ENCODE measurements at places on chromosomes 16 and 17.

DNA sequence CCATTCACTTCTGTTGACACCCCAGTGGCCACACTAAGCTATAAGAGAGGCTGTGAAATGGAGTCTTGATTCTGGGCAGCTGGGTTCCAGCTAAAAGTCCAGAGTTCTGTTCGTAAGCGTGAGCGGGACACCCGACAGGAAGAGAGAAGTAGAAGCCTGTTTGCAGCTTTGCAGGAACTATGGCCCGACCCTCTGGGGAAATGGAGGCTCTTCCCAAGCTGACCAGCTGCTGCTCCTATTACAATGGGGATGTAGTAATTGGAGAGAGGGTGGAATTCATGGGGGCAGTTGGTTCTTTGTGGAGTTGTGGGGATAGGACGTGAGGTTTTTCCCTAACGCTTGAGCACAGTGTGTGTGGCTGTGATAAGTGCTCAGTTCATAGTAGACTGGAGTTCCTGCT is 28.4 kb downstream of the UBALD1 start:
- DNase-seq, result no peak

DNA sequence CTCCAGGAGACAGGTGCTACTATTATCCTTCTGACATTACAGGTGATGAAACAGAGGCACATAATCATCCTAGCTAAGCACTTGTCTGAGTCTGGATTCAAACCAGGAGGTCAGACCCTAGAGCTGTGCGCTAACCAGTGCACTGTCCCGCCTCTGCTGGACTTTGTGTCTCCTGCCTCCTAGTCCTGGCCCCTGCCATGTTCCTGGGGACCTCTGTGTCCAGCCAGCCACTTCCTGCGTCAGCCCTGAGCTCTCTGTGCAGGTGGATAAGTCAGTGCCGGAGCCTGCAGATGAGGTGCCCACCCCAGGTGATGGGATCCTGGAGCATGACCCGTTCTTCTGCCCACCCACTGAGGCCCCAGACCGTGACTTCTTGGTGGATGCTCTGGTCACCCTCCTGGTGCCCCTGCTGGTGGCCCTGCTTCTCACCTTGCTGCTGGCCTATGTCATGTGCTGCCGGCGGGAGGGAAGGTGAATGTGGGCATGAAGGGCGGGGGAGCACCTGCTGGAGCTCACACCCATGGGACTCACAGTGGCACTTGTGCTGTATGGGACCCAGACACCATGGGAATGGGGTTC is 4.2 kb downstream of the SGCA start:
- no peak for DNase-seq

GRCh38 chr16:12066823-12067222 is 90.3 kb downstream of the SNX29 start:
- no peak for DNase-seq

- no peak for DNase-seq
Observed at GRCh38 chr17:63413128-63413527, 33.0 kb downstream of the CYB561 start.

DNA sequence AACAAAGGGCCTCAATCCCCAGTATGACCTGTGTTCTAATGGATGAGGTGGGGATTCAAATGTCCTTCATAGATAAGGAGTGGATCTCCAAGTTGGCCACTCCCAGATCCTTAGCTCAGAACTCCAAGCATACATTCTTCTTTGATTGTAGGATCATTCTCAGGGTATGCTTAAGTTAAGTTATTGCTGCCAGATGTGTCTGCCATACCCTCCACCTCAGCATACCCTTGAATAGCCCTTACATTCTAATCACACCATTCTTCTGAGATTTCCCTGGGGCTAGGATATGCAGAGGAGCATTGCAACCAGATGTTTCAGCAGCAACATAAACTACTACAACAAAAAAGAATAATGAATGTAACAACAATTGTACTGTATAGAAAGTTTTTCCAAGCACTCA is 1.6 kb upstream of the KRTAP2-4 start:
- DNase-seq, result no peak

GRCh38 chr16:10154389-10154788 is 27.8 kb downstream of the GRIN2A start:
- no peak for DNase-seq

- DNase-seq, result no peak
Observed at GRCh38 chr17:78019367-78019975, 61.0 kb downstream of the TNRC6C start.

GRCh38 chr16:84598360-84598759 is 19.5 kb downstream of the COTL1 start:
- DNase-seq, result no peak

GRCh38 chr17:75036643-75037268 is 10.0 kb downstream of the ATP5PD start:
- DNase-seq, result no peak

GRCh38 chr16:70615945-70616344 is 30.4 kb upstream of the IL34 start:
- DNase-seq, result no peak

GRCh38 chr16:57623251-57624043 is 5.0 kb upstream of the ADGRG1 start:
- DNase-seq, result no peak

- no peak for DNase-seq
Observed at GRCh38 chr17:77392376-77393273, 251.9 kb downstream of the SEC14L1 start.

GRCh38 chr16:13873835-13874438 is 46.0 kb upstream of the ERCC4 start:
- DNase-seq, result no peak

GRCh38 chr17:5430413-5430999 is 8.4 kb downstream of the C1QBP start:
- no peak for DNase-seq

GRCh38 chr17:43644081-43644480 is 17.6 kb downstream of the MEOX1 start:
- DNase-seq, result no peak

DNA sequence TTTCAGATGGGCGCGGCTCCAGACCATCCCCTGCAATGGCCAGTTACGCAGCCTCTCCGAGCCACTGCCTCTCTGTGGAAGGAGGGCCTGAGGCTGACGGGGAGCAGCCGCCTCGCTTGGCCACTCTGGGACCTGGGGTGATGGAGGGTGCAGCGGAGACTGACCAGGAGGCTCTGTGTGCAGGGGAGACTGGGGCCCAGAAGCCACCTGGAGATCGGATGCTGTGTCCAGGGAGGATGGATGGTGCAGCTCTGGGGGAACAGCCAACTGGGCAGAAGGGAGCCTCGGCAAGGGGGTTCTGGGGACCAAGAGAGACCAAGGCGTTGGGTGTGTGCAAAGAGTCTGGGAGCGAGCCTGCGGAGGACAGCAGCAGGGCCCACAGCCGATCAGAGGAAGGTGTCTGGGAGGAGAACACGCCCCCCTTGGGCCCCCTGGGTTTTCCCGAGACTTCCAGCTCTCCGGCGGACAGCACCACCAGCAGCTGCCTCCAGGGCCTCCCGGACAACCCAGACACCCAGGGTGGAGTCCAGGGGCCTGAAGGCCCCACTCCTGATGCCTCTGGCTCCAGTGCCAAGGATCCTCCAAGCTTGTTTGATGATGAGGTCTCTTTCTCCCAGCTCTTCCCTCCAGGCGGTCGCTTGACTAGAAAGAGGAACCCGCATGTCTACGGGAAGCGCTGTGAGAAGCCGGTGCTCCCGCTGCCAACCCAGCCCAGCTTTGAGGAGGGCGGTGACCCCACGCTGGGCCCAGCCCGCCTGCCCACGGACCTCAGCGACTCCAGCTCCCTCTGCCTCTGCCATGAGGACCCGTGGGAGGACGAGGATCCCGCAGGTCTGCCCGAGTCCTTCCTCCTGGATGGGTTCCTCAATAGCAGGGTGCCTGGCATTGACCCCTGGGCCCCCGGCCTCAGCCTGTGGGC is 17.4 kb upstream of the ZFPM1 start:
- no peak for DNase-seq

DNA sequence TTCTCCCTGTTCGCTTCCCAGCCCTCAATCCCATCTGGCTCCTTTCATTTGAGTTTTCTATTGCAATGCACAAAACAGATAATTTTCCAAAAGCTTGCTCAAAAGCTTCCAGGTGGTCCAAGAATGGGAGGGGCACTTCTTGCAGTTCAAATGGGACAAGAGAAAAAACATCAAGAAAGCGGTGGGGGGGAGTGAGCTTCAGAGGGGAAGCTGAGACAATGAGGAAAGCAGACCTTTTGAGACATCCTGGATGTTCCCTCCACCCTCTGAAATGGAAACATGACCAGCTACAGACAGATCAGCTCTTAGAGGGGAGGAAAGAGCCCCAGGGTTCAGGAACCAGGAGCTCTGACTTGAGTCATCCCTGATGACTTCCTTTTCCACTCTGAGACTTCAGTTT is 368.2 kb downstream of the SLC39A11 start:
- DNase-seq, result no peak

- no peak for DNase-seq
Observed at GRCh38 chr17:39219647-39220154, 6.0 kb downstream of the STAC2 start.

DNA sequence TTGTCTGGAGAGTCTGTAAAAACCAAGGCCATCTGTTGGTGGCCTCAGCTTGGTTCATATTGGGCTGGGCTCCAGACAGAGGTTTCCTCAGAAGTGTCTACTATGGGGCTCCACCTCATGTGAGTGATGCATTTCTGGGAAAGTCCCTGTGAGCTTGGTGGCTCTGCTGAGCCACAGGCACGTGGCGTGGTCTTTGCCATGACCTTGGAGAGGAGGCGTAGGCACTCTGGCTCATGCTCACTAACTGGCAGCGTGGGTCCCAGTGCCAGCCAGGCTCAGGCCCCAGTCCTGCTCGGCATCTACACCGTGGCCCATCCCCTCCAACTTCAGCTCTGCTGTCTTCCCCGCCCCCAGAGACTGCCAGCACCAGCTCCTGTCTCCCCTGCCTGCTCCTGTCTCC is 10.7 kb upstream of the SMTNL2 start:
- DNase-seq, result no peak

DNA sequence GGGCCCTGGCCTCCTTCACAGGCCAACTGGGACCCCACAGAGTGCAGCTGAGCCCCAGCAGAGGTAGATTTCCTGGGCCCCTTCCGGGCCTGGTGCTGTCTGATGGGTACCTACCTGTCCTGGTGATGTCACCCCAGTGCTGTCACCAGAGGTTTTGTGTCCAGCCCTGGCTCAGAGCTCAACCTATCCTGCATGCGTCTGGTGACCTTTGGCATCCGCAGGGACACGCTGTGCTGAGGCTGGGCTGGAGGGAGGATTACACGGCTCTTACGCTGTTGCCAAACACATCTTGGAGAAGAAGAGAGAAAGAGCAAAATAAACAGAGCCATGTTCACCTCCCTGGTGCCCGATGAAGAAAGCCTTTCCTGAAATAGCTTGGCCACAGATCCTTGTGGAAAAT is 70.6 kb upstream of the MED9 start:
- DNase-seq, result no peak

DNA sequence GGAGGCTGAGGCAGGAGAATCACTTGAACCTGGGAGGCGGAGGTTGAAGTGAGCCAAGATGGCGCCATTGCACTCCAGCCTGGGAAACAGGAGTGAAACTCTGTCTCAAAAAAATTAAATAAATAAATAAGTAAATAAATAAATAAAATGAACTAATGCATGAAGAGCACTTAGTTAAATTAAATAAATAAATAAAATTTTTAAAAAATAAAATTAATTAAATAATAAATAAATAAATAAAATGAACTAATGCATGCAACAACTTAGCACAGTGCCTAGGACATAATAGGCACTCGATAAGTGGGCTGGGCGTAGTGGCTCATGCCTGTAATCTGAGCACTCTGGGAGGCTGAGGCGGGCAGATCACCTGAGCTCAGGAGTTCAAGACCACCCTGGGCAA is 15.6 kb upstream of the CEP20 start:
- no peak for DNase-seq

- DNase-seq, result no peak
Observed at GRCh38 chr16:69889295-69889964, 61.7 kb upstream of the CLEC18A start.

GRCh38 chr17:75575197-75575596 is 12.4 kb upstream of the MYO15B start:
- DNase-seq, result no peak

Data from NCI-H1417 treated with DMSO at 0.1 percent for 48 hours (cell line).